ENCODE measurements at places on chromosomes 5 and 9.

- no peak for DNase-seq
Measured at GRCh38 chr9:7058473-7058872, 300.7 kb downstream of the KDM4C start.

DNA sequence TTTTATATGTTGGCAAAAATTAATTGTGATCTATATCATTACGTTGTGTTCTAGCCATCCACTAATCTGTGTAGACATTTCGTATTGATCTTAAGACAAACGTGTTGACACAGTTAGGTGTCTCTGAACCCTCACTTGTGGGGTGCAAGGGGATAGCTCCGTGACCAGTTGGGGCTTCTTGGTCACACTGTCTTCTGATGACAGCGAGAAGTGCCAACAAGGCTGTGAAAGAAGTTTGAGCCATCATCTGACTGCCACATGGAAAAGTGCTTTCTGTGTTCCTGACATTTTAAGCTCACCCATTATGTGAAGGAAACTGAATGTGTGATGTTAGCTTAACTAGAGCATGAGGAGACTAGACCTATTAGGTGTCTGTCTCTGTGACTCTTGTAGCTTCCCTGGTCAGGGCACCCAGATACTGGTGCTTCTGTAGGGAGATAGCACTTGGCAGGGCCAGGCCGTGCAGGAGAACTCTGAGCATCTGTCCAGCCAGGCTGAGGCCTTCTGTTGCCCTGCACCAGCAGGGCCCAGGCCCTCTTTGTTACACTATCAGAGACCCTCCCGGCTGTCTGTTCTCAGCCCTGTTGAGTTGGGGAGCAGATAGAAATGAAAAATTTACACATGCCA lies 52.8 kb upstream of the PHF2 start:
- DNase-seq: no peak

GRCh38 chr9:93089481-93089991 lies 6.5 kb upstream of the CARD19 start:
- no peak for DNase-seq

- no peak for DNase-seq
Measured at GRCh38 chr5:158947846-158948245, 151.9 kb downstream of the EBF1 start.

DNA sequence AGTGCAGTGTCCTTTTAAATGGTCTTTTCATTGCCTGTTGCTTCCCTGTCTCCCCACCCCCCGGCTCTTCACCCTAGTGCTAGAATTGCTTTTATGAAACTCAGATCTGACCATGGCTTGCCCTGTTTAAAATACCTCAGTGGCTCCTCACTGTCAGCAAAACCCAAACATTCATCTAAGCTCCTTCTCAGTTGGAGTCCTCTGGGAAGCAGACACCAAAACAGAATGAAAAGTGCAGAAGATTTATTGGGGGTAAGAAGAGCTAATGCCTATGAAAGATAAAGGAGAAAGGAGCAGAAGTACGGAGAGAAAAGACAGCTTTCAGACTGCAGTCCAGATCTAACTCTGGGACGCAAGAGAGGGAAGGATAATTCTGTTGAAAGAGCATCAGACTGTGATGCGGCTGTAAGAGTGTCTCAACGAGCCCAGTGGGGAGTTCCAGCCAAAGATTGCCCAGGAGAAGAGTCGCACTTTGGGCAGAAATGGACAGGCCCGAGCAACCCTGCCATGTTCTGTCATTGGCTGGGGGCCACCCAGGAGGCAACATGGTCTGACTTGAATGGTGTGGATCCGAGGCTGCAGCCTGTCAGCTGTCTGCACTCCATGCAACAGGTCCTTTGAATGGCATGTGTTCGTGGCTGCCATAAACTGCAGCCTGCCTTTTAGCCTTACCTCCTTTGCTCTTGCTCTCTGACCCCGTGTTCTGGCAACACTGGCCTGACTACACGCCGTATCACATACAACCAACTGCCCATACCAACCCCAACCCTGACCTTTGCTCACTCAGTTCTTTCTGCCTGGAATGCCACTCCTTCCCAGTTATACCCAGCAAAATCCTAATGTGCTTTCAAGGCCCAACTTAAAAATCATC lies 55.9 kb downstream of the IRF1 start:
- DNase-seq: no peak

DNA sequence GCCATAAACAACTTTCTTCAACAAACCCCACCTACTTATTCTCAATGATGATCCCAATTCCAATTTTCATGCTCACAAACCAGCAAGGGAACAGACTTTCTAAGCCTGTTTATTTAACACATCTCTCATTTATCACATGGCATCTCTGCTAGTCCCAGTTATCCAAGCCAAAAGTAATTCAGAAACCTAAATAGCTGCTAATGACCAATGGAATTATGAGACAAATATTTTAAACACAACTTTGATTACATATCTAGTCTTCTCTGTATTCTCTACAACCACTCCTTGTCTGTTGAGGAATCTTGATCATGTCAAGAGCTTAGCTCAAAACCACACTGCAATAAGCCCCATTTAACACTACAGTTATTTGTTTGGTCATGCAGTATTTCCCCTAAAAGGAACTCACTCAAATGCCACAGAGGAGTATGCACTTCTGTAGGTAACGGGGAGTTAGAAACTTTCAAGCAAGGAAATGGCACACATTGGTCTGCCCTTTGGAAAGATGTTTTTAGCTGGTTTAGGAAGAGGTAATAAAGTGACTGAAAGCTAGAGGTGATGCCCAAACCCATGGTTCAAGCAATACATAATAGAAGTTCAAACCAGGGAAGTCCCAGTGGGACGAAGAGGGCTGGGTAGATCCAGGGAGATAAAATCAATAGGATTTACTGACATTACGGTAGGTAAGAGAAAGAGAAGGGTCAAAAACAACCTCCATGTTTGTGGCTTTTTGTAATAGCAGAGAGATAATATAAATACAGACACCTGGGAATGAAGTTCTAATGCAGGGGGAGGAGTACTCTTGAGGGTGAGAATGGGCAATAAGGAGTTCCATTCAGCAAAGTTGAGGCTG lies 42.1 kb upstream of the HTR4 start:
- no peak for DNase-seq

DNA sequence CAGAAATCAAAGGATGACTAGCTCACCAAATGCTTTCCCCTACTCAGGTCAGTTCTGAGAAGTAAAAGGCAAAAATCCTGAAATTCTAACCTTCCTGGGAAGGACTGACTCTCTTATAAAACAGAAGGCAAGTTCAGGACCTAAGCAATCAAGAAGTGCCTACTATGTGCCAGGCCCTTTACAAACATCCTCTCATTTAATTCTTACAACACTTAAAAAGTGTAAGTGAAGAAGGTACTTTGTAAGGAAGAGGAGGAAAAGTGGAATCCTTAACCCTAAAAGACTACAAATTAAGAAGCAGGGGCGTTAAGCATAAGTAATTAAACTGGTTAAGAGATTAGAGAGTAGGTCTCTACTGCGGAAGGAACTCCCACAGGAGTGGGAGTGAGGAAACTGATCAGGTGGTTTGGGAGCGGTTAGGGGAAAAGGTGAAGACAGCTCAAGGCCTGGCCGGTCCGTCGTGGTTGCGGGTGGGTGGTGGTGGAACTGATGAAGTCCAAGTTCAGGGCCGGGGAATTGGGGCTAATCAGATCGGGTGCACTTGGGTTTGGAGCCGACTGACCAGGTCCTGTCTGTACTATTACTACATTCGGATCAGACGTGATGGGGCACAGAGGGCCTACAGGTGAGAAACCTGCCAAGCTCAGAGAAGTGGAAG lies 839 bp downstream of the MED27 start:
- DNase-seq: no peak

GRCh38 chr9:105510024-105510423 lies 47.9 kb upstream of the FKTN start:
- no peak for DNase-seq

DNA sequence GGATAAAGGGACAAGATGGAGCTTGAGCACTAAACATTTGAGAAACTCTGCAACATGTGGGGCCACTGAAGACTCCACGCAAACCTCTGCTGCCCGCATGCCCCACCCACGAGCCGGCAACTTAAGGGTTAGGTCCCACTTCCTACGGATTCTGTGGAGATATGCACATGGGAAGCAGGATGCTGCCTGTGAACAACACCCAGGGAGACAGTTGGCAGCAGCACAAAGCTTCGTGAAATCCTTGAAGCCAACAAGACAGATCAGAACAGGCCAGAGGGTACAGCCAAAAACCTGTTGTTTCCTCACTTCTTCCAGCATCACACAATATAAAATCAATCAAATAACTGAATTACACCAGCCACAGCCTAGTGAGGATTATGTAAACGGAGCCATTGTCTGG lies 270.4 kb downstream of the ENC1 start:
- no peak for DNase-seq

DNA sequence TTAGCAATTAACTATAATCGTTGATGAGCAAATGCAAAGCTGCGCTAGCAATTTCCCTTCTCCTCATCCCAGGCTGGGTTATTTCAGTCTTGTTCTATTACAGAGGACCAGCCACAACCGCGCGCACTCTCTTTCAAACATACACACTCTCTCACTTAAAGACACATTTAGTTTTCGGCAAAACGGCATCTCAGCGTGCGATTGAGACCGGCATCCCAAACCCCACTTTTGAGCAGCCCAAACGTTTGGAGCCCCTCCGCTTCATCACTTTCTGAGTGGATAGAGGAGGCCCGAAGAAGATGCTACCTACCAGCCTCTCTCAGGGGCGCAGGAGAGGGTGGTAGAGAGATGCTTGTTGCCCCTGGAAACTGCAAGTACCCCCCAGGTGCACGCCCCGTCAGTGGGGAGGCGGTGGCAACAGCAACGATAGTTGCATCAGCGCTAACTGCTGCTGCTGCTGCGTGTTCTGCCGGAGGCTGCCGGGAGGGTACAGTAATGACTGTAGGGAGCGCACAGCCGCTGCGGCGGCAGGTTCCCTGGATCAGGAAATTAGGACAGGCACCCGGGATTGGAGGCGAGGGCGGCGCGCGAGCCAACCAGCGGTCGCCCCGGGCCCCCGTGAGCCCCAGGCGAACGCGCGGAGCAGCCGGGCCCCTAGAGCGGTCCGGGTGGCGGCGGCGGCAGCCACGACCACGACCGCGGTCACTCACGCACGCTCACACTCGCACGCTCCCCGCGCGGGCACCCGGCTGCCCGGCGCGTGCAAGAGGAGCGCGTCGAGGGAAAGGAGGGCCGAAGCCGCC lies 467 bp upstream of the VLDLR start:
- DNase-seq: peak; percentile 67

GRCh38 chr5:71978216-71978615 lies 129.1 kb upstream of the MAP1B start:
- DNase-seq: no peak

GRCh38 chr5:164392531-164392930 lies 887.1 kb downstream of the MAT2B start:
- DNase-seq: no peak

DNA sequence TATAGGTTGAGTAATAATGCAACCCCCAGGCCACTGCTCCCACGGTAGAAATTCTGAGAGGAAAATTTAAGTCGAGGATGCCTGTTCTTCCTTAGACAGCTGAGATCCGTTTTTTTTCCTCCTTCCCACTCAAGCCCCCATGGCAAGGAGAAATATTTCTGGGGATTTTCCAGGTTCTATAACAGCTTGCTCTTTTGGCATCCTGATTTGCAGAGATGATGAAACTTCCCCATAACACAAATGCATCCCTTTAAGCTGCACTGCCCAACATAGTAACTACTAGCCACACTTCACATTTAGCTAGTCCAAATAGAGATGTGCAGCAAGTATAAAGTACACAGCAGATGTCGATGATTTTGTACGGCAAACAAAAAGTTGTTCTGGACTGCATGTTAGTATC lies 32.5 kb upstream of the GNA14 start:
- DNase-seq: no peak

GRCh38 chr5:32020271-32020670 lies 153.8 kb downstream of the GOLPH3 start:
- no peak for DNase-seq

DNA sequence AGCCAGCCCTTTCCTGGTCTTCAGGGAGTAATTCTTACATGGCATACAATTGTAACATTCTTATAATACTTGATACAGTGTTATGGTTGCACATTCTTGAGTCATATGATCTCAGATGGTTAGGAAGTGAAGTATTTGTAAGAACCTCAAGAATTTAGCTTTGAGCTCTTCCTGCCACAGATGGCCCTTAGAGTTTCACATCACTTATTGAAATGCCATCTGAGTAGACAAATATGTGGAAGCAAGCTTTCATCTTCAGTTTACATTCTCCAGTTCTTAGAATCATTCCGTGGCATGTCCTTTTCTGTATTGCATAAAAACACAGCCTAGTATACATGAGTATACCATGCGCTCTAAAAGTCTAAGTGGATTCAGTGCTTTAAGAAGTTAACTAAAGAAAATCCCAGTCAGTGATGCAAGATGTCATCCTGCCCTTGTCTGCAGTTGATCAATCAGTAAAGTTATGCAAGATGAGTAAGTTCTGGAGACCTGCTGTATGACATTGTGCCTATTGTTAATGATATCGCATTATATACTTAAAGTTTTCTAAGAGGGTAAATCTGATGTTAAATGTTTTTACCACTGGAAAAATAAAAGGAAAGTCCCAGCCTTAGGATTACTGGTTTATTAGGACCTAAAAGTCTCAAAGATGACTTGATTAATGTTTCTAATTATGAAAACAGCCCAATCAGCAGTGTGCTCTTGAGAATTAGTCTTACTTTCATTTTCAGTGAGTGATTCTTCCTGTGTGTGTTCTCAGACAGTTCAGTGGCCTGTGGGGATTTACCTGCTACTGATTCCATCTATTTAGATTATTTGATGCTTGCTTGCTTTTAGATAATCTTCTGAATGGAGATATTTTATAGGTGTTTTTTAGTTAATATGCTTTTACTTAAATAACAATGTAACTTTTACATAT lies 29.4 kb downstream of the RHOBTB3 start:
- DNase-seq: no peak

- no peak for DNase-seq
Measured at GRCh38 chr5:56508249-56508648, 275.1 kb upstream of the ANKRD55 start.

GRCh38 chr5:38420691-38421390 lies 135.6 kb downstream of the LIFR start:
- peak; percentile 27 for DNase-seq

- no peak for DNase-seq
Measured at GRCh38 chr5:80618438-80618837, 36.0 kb upstream of the MSH3 start.

GRCh38 chr5:100667161-100667630 lies 132.0 kb downstream of the FAM174A start:
- no peak for DNase-seq

GRCh38 chr5:177232761-177233160 lies 70.8 kb downstream of the RAB24 start:
- no peak for DNase-seq

DNA sequence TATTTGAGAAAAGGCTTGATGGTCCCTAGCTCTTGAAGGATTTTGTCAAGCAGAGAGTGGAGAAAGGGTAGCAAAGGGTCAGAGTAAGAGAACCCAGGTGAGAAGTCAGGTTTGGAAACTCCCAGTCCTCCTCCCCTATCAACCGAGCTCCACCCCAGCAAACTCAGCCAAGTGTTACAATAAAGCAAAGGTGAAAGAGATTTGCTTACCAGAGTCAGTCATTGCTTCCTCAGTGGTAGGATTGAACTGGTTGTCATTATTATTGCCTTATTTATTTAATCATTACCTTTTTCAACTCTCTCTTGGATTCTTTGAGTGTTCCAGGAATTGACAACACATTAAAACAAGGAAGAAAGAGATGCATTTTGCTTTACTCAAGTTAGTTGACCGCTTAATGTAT lies 80.5 kb downstream of the RFK start:
- no peak for DNase-seq
